Common myeloid progenitor, CD34-positive (primary cell): ENCODE measurements at places on chromosomes 7 and 10.

GRCh38 chr7:40243076-40243475 is 108.3 kb downstream of the SUGCT start:
- H3K27me3 ChIP-seq = no peaks in the 10 kb centered on the region
- no peaks in the 10 kb centered on the region for H3K36me3 ChIP-seq
- no peaks in the 10 kb centered on the region for H3K4me1 ChIP-seq
- no peak for DNase-seq
- no peak overlapping the region for H3K4me3 ChIP-seq
- H3K27ac ChIP-seq = no peak overlapping the region

- no peak overlapping the region for H3K4me3 ChIP-seq
- DNase-seq = no peak
- no peak overlapping the region for H3K27ac ChIP-seq
- H3K4me1 ChIP-seq = no peaks in the 10 kb centered on the region
Measured at GRCh38 chr7:109309790-109310189, 740.1 kb downstream of the DNAJB9 start.

DNA sequence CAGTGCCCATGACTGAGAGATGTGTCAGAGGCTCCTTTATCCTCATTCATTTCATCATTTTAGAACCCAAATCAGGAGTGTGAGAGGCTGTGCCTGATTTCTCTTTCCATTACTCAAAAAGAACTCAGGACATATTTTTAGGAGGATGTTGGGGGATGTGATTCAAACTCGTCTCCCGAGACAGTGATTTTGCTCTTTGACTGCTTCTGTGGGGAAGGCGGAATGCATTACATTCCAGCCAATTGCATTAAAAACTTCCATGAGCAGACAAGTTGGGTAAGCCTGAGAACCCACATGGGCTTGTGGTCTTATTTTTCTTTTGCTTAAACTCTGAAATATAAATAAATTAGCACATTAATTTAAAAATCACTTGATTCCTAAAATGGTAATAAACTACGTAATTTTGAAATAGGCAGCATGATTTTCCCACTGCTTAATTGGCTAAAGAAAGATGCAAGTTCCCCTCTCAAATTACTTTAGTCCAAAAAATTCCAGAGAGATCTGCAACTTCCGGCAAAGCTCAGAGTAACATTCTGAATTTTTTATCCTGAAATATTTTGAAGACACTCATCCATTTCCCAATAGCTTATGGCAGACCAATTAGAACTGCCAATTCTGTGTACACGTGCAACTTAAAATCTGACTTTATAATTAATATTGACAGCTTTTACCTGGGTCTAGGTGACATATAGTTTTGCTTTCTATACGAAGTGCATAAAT is 185.6 kb downstream of the C7orf25 start:
- H3K27ac ChIP-seq = no peak overlapping the region
- DNase-seq = no peak
- no peaks in the 10 kb centered on the region for H3K27me3 ChIP-seq
- no peak overlapping the region for H3K4me3 ChIP-seq
- no peaks in the 10 kb centered on the region for H3K36me3 ChIP-seq
- H3K4me1 ChIP-seq = no peaks in the 10 kb centered on the region

- H3K4me3 ChIP-seq = no peak overlapping the region
- no peaks in the 10 kb centered on the region for H3K27me3 ChIP-seq
- H3K36me3 ChIP-seq = no peaks in the 10 kb centered on the region
- H3K27ac ChIP-seq = no peak overlapping the region
Measured at GRCh38 chr7:17774248-17774647, 166.0 kb downstream of the SNX13 start.

DNA sequence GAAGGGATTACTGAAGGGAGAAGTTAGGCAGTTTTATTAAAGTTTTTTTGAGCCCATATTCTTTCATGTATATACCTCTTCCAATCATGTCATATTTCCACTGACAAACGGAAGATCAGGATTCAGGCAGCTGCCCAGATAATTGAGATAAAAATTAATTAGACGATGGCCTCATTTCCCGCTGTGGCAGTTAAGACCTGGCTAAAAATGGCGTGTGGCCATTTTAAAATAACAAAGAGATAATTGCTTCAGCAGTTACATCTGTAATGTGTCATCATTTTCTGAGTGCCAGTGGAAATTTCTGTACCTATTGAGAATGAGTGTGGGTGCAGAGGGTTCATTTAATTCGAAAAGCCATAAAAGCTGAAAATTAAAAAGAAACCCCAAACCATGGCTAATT is 215.1 kb downstream of the STK31 start:
- no peak overlapping the region for H3K27ac ChIP-seq
- no peaks in the 10 kb centered on the region for H3K36me3 ChIP-seq
- no peaks in the 10 kb centered on the region for H3K4me1 ChIP-seq
- H3K27me3 ChIP-seq = no peaks in the 10 kb centered on the region
- H3K4me3 ChIP-seq = no peak overlapping the region
- DNase-seq = no peak

DNA sequence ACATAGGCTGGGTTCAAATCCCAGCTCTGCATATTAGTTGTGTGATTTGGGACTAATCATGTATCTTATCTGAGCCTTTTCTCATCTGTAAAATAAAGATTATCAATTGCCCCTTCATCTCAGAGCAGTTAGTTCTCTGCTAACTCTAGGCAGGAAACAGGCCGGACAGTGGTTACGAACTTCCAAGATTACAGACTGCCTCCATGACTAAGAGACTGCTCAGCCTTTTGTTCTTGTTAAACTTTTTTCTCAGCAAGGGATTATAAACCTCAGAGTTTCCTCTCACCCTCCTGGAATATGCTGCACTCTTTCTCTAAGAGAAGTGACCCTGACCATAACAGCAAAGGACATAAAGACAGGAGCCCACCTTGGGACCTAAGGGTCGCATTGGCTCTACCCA is 52.5 kb upstream of the NFKB2 start:
- no peak for DNase-seq
- no peak overlapping the region for H3K4me3 ChIP-seq
- H3K27me3 ChIP-seq = no peaks in the 10 kb centered on the region
- peaks cover 7% of the 10 kb centered on the region for H3K36me3 ChIP-seq
- H3K27ac ChIP-seq = no peak overlapping the region

DNA sequence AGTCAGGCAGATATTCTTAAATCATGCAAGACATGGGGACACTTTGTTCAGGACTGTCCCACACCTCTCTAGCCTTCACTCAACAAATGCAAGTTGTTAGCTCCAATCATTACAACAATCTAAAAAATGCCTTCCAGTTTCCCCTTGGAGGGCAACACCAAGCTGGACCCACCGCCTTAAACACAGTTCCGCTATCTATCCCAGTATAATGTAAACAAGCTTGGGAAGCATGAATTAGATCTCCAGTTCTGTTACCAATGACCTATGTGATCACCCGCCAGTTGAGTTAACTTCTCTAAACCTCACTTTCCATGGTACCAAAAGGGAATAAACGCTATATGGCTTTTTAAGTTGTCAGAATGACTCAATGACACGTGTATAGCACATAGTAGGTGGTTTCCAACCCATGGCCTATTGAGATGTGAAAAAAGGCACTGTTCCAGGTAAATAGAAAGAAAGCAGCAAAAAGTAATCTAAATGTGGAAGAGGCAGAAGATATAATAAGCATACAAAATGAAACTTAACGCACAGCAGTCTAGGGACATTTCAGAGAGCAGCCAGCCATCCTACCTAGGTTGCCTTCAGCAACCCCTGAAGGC is 2.4 kb upstream of the REEP3 start:
- H3K27me3 ChIP-seq = no peaks in the 10 kb centered on the region
- H3K36me3 ChIP-seq = peaks cover 11% of the 10 kb centered on the region
- H3K4me3 ChIP-seq = no peak overlapping the region
- peaks cover 8% of the 10 kb centered on the region for H3K4me1 ChIP-seq
- H3K27ac ChIP-seq = no peak overlapping the region
- no peak for DNase-seq

DNA sequence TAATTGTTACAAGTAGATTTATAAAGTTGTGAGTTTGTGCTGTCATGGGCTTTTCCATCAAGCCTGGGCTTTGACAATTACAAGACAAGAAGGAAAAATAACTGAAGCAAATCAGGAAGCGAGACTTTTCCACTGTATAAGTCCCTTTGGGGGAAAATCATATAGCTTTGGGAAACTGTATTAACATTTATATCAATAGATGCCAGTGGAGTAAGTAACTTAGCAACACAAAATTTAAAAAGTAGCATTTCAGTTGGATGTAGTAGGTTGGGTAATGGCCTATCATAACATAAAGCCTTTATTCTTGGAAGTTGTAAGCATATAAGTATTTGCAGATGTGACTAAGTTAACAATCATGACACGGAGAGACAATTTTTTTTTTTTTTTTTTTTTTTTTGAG is 931.1 kb downstream of the CNTNAP2 start:
- no peak overlapping the region for H3K27ac ChIP-seq
- H3K36me3 ChIP-seq = no peaks in the 10 kb centered on the region
- DNase-seq = no peak
- no peaks in the 10 kb centered on the region for H3K4me1 ChIP-seq
- no peaks in the 10 kb centered on the region for H3K27me3 ChIP-seq

GRCh38 chr10:62076891-62077290 is 175.4 kb downstream of the ARID5B start:
- DNase-seq = no peak
- H3K4me3 ChIP-seq = no peak overlapping the region
- H3K27me3 ChIP-seq = no peaks in the 10 kb centered on the region
- peaks cover 11% of the 10 kb centered on the region for H3K4me1 ChIP-seq

DNA sequence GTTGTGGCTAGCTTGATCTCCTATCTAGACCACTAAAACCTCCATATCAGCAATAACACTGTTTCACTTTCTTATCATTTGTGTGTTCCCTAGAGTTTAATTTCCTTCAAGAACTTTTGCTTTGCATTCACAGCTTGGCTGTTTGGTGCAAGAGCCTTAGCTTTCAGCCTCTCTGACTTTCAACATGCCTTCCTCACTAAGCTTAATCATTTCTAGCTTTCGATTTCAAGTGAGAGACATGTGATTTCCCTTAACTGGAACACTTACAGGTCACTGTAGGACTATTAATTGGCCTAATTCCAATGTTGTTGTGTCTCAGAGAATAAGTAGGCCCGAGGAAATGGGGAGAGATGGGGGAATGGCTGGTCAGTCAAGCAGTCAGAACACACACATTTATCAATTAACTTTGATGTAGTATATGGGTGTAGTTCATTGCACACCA is 10.6 kb upstream of the BPGM start:
- no peak overlapping the region for H3K4me3 ChIP-seq
- H3K36me3 ChIP-seq = no peaks in the 10 kb centered on the region
- H3K27ac ChIP-seq = no peak overlapping the region
- DNase-seq = peak; percentile 41
- H3K27me3 ChIP-seq = no peaks in the 10 kb centered on the region
- no peaks in the 10 kb centered on the region for H3K4me1 ChIP-seq

GRCh38 chr10:71035511-71036296 is 147.3 kb upstream of the PCBD1 start:
- no peak for DNase-seq
- H3K4me1 ChIP-seq = no peaks in the 10 kb centered on the region
- H3K27ac ChIP-seq = no peak overlapping the region
- H3K36me3 ChIP-seq = no peaks in the 10 kb centered on the region
- no peak overlapping the region for H3K4me3 ChIP-seq
- H3K27me3 ChIP-seq = no peaks in the 10 kb centered on the region

GRCh38 chr10:110344622-110345021 is 39.9 kb upstream of the SMNDC1 start:
- no peaks in the 10 kb centered on the region for H3K36me3 ChIP-seq
- H3K27ac ChIP-seq = no peak overlapping the region
- H3K4me1 ChIP-seq = peaks cover 20% of the 10 kb centered on the region
- no peak overlapping the region for H3K4me3 ChIP-seq

DNA sequence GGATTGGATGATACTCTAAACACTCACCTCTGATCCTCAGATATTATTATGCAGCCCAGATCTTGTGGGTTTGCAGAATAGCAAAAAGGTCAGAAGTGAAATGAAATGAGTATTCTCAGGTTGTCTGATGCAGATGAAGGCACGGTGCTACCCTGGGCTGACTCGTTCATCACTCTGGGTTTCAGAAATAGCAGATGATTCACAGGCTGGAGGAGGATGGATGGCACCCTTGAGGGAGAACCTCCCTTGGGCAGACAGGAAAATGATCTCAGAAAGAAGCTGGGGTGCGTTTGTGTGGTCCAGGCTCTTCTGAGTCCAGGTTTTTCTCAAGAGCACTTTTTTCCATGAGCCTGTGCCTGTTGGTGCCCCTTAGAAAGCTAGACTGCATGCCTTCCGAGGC is 515.8 kb upstream of the MKI67 start:
- H3K27ac ChIP-seq = no peak overlapping the region
- no peaks in the 10 kb centered on the region for H3K27me3 ChIP-seq

DNA sequence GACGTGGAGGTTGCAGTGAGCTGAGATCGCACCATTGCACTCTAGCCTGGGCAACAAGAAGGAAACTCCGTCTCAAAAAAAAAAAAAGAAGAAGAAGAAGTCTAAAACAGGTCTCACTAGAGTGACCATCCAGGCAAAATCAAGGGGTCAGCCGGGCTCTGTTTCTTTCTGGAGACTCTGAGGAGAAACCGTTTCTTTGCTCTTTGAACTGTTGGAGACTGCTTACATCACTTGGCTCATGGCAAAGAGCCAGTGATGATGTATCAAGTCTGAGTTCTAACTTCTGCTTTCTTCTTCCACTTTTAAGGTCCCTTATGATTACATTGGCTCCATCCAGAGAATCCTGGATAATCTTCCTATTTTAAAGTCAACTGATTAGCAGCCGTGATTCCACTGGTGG is 306.8 kb downstream of the WDR11 start:
- peak; percentile 75 for DNase-seq
- no peak overlapping the region for H3K4me3 ChIP-seq
- H3K36me3 ChIP-seq = no peaks in the 10 kb centered on the region

- H3K36me3 ChIP-seq = no peaks in the 10 kb centered on the region
- H3K4me1 ChIP-seq = peaks cover 11% of the 10 kb centered on the region
- no peak overlapping the region for H3K27ac ChIP-seq
- H3K4me3 ChIP-seq = no peak overlapping the region
Measured at GRCh38 chr7:43569424-43569823, 13.5 kb upstream of the STK17A start.

DNA sequence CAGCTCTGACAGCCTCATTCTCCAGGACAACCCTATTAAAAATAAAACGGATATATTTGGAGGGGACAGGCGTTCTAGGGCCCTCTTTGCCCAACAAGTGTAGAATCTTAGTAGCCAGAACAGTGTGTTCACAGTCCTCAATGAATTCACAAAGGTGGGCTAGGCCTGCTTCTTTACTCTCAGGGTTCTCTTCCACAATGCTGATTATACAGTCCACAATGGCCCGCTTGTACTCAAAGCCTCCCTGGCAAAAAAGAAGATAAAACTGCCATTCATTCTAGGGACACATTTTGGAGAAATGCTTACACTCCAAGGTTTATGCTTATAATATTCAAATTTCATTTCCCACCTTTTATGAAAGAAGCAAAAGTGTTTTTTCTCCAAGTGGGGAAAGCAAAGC is 62.6 kb downstream of the MEST start:
- H3K27me3 ChIP-seq = no peaks in the 10 kb centered on the region
- H3K27ac ChIP-seq = no peak overlapping the region
- DNase-seq = no peak

- no peaks in the 10 kb centered on the region for H3K27me3 ChIP-seq
- H3K27ac ChIP-seq = no peak overlapping the region
- H3K4me3 ChIP-seq = no peak overlapping the region
- DNase-seq = no peak
Measured at GRCh38 chr10:79358811-79359210, 11.5 kb downstream of the PPIF start.
